ENCODE measurements at places on chromosomes 2 and 18. TPM values are rescaled to one million over a fixed set of nuclear protein-coding genes. Genes with fewer than 3 reads are reported as not detected.

- H3K27ac ChIP-seq: no peak overlapping the region
- no peak overlapping the region for H3K4me3 ChIP-seq
- no peaks in the 10 kb centered on the region for H3K36me3 ChIP-seq
- no peak for DNase-seq
- H3K4me1 ChIP-seq: no peaks in the 10 kb centered on the region
Observed at GRCh38 chr2:220703279-220703678, 868.8 kb downstream of the EPHA4 start.

DNA sequence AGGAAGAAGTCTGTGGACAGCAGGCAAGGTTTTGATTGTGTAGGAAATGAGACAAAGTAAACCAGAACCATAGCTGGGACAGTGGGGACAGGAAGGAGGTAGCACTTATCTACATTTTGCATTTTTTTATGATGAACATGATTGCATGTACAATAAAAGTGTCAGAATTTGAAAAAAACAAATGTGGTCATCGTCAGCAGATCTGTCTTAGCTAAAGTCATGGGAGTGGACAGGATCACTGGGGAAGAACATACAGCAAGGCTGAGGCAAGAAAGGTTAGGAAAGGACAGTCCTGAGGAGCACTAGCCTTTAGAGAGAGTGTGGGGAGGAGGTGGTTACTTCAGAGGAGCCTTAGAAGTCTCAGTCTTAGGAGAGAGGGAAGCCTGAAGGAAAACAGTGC is 35.1 kb upstream of the SLC14A2 start:
- DNase-seq: no peak
- H3K27me3 ChIP-seq: no peaks in the 10 kb centered on the region
- H3K36me3 ChIP-seq: no peaks in the 10 kb centered on the region
- no peak overlapping the region for H3K4me3 ChIP-seq
- H3K27ac ChIP-seq: no peak overlapping the region

DNA sequence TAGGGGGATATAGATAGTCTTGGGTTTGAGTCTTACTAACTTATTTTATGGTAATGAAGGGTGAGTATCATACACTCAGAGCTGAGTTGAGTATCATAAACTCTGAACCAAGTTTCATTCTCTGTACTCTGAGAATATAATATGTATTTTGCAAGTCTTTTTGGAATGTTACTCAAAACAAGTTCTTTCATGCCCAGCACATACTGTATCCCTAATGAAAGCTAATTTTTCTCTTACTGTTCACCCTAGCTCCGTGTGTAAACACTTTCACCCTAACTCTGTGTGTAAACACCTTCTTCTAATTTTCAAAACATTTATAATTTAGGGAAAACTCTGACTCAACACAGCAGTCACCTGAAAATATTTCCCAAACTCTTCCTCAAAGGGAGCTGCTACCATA is 29.7 kb upstream of the CHST9 start:
- H3K27me3 ChIP-seq: no peaks in the 10 kb centered on the region
- no peaks in the 10 kb centered on the region for H3K4me1 ChIP-seq
- no peak for DNase-seq
- no peak overlapping the region for H3K4me3 ChIP-seq
- H3K36me3 ChIP-seq: no peaks in the 10 kb centered on the region
- H3K27ac ChIP-seq: no peak overlapping the region

- no peak for DNase-seq
- H3K4me1 ChIP-seq: no peaks in the 10 kb centered on the region
- H3K4me3 ChIP-seq: no peak overlapping the region
- peaks cover 12% of the 10 kb centered on the region for H3K36me3 ChIP-seq
- no peaks in the 10 kb centered on the region for H3K27me3 ChIP-seq
Observed at GRCh38 chr2:45588158-45588829, 22.8 kb downstream of the SRBD1 start.

DNA sequence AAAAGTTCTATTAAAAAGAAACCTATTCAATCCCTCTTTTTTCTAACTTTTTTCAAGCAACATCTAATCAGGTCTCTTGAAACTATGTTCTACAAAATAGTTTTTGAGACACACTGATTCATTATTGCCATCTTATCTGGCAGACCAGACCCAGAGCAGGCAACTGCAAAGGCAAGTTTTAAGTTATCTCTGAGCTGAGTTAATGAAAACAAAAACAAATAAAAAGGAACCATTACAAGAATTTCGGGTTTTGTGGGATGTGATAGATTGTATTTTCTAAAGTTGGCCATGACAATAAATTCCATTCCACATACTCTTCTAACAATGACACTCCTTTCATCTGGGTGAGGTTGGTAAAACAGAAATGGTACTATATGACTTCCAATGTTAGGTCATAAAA is 15.2 kb upstream of the TWSG1 start:
- H3K4me1 ChIP-seq: no peaks in the 10 kb centered on the region
- H3K27ac ChIP-seq: no peak overlapping the region
- no peaks in the 10 kb centered on the region for H3K27me3 ChIP-seq
- H3K4me3 ChIP-seq: no peak overlapping the region
- no peaks in the 10 kb centered on the region for H3K36me3 ChIP-seq
- DNase-seq: no peak

DNA sequence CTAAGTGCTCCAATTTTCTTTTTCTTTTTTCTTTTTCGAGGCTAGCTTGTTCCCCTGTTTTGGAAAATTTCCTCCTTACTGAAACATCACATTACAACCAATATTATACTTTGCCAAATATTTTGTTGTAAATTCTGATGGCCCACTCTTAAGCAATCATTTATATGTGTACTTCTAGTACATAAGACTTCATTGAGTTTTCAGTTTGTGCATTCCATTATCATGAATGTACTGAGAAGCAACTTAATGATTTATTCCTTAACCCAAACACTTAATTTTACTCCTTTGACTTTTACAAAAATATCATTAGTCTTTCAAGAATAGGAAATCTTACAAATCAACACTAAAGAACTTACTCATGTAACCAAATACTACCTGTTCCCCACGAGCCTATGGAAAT is 242.4 kb downstream of the ARHGAP15 start:
- H3K27me3 ChIP-seq: no peaks in the 10 kb centered on the region
- no peak overlapping the region for H3K4me3 ChIP-seq
- no peak for DNase-seq
- H3K4me1 ChIP-seq: no peaks in the 10 kb centered on the region

GRCh38 chr18:54835944-54836343 is 7.7 kb downstream of the RAB27B start:
- H3K27ac ChIP-seq: no peak overlapping the region
- H3K4me3 ChIP-seq: no peak overlapping the region

GRCh38 chr2:95669441-95669991 is 77.7 kb downstream of the TRIM43 start:
- H3K36me3 ChIP-seq: no peaks in the 10 kb centered on the region
- DNase-seq: no peak
- no peak overlapping the region for H3K27ac ChIP-seq
- peaks cover 4% of the 10 kb centered on the region for H3K4me1 ChIP-seq

DNA sequence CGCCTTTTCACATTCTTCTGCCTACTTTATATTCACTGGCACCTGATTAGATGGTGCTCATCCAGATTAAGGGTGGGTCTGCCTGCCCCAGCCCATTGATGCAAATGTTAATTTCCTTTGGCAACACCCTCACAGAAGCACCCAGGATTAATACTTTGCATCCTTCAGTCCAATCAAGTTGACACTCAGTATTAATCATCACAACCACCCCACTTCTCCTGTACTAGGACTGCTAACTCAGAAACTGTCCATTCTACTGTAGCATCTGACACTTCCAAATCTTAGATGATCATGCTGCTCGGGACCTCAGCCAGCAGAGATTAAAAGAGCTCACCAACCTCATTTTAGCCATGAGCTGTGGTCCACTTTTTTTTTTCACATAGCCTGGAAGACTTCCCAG is 268.5 kb downstream of the SATB2 start:
- no peak overlapping the region for H3K27ac ChIP-seq
- no peaks in the 10 kb centered on the region for H3K27me3 ChIP-seq
- no peaks in the 10 kb centered on the region for H3K36me3 ChIP-seq
- DNase-seq: no peak
- H3K4me1 ChIP-seq: no peaks in the 10 kb centered on the region

GRCh38 chr2:12555012-12555645 is 161.6 kb upstream of the TRIB2 start:
- H3K4me3 ChIP-seq: no peak overlapping the region
- DNase-seq: peak; percentile 64
- H3K27ac ChIP-seq: peak overlapping the region; percentile 48
- no peaks in the 10 kb centered on the region for H3K36me3 ChIP-seq
- H3K4me1 ChIP-seq: peaks cover 3% of the 10 kb centered on the region

DNA sequence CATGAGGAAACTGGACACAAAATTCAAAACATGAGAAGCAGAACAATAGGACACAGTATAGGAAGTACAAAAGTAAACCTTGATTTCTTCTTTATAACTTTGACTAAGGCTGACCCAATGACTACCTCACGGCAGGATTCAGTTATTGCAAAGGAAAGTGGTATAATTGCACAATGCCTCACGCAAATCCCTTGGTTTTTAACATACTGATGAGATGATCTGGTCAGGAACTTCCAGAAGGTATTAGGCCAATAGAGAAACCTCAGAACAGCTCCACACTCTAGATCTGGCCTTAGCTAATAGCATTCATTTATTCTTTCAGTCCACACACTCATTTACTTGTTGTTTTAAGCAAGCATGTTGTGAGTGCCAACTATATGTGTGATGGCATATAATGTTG is 1526.9 kb upstream of the ACVR2A start:
- H3K27ac ChIP-seq: no peak overlapping the region
- DNase-seq: no peak
- H3K27me3 ChIP-seq: no peaks in the 10 kb centered on the region
- no peak overlapping the region for H3K4me3 ChIP-seq

- H3K36me3 ChIP-seq: peaks cover 6% of the 10 kb centered on the region
- no peak overlapping the region for H3K27ac ChIP-seq
- no peak overlapping the region for H3K4me3 ChIP-seq
- no peak for DNase-seq
Observed at GRCh38 chr2:241126201-241126611, 23.1 kb downstream of the PASK start.

DNA sequence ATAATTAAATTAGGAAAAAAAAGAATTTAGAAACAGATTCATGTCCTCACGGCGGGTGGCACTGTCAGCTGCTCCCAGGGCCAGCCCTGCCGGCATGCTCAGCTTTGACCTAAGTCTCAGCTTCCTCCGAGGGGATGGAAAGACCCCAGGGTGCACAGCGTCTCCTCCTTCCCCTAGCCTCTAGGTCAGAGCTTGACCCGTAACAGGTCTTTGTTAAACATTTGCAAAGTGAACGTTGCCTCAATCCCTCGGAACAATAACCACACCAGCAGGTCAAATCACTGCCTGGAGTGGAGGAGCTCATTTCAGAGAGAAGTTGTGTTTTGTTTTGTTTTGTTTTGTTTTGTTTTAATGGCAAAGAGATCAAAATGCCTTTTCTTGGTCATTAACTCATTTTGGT is 171.3 kb downstream of the TMEM18 start:
- no peak overlapping the region for H3K27ac ChIP-seq
- no peaks in the 10 kb centered on the region for H3K4me1 ChIP-seq
- H3K4me3 ChIP-seq: no peak overlapping the region
- no peak for DNase-seq
- H3K36me3 ChIP-seq: no peaks in the 10 kb centered on the region
- H3K27me3 ChIP-seq: peaks cover 3% of the 10 kb centered on the region

GRCh38 chr2:29042561-29043075 is 31.7 kb downstream of the PCARE start:
- no peak overlapping the region for H3K27ac ChIP-seq
- H3K36me3 ChIP-seq: no peaks in the 10 kb centered on the region
- H3K4me3 ChIP-seq: no peak overlapping the region
- peak; percentile 83 for DNase-seq
- H3K4me1 ChIP-seq: peaks cover 27% of the 10 kb centered on the region

DNA sequence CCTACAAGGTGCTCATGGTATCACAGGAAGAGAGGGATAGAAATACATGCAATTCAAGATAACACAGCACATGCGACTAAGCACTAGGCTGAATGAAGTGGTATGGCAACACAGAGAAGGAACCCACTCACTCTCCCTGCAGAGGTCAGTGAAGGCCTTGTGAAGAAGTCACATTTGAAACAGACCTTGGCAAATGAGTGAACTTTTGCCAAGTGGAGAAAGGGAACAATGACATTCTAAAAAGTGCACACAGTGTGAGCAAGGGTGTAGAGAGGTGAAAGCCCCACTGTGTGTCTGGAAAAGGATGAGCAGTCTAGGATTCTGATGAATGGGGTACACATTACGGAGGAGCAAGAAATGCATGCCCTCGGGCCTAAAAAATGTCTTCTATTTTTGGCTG is 23.3 kb downstream of the KLF7 start:
- H3K4me3 ChIP-seq: no peak overlapping the region
- no peak for DNase-seq
- H3K36me3 ChIP-seq: peaks cover 11% of the 10 kb centered on the region
- H3K27ac ChIP-seq: peak overlapping the region; percentile 92
- H3K4me1 ChIP-seq: peaks cover 26% of the 10 kb centered on the region

GRCh38 chr18:49648326-49648725 is 86.5 kb downstream of the LIPG start:
- DNase-seq: peak; percentile 73
- H3K4me3 ChIP-seq: no peak overlapping the region
- H3K36me3 ChIP-seq: no peaks in the 10 kb centered on the region
- H3K4me1 ChIP-seq: peaks cover 44% of the 10 kb centered on the region

DNA sequence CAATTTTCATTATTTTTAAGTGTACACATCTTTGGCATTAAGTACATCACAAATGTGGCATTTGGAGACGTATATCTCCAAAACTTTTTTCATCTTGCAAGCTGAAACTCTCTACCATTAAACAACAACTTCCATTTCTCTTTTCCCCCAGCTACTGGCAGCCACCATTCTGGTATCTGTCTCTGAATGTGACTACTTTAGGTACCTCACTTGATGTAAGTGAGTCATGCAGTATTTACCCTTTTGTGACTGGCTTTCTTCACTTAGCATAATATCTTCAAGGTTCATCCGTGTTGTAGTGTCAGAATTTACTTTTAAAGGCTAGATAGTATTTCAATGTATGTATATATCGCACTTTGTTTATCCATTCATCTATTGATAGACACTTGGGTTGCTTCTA is 17.0 kb downstream of the BABAM2 start:
- H3K4me1 ChIP-seq: no peaks in the 10 kb centered on the region
- no peaks in the 10 kb centered on the region for H3K36me3 ChIP-seq
- H3K4me3 ChIP-seq: no peak overlapping the region
- H3K27ac ChIP-seq: no peak overlapping the region

GRCh38 chr2:145654746-145655145 is 1134.8 kb upstream of the ZEB2 start:
- no peak for DNase-seq
- H3K4me1 ChIP-seq: no peaks in the 10 kb centered on the region
- H3K36me3 ChIP-seq: no peaks in the 10 kb centered on the region
- no peaks in the 10 kb centered on the region for H3K27me3 ChIP-seq
- no peak overlapping the region for H3K27ac ChIP-seq

GRCh38 chr2:99488539-99489062 is 1.2 kb downstream of the REV1 start:
- peak; percentile 32 for DNase-seq
- peaks cover 11% of the 10 kb centered on the region for H3K4me1 ChIP-seq
- H3K27ac ChIP-seq: peak overlapping the region; percentile 91

Gene MYO1B
- 63.3 TPM for polyA plus RNA-seq

Gene TRAPPC12
- polyA plus RNA-seq: 66.0 TPM

Gene INHBB
- 0.48 TPM for polyA plus RNA-seq

Gene EVA1A
- 7.5 TPM for polyA plus RNA-seq

Gene BUB1
- 10.7 TPM for polyA plus RNA-seq

Gene TNFAIP6
- polyA plus RNA-seq: 10.9 TPM

Gene C2orf72
- polyA plus RNA-seq: 0.44 TPM

Gene AQP12B
- polyA plus RNA-seq: 1.1 TPM

Gene CDK5R2
- 0.08 TPM for polyA plus RNA-seq

Gene TWIST2
- 10.4 TPM for polyA plus RNA-seq

Gene PLEK
- polyA plus RNA-seq: 4.8 TPM

Gene RTP5
- polyA plus RNA-seq: 0.05 TPM

Gene CABYR
- 6.9 TPM for polyA plus RNA-seq

Gene FRZB
- 25.9 TPM for polyA plus RNA-seq

Gene TMEM178A
- polyA plus RNA-seq: 13.4 TPM
